Suprapubic skin (tissue), 4 donors: ENCODE measurements at places on chromosomes 16 and 17.
A peak's percentile ranks its signal among the peaks of the same experiment; 100 is the strongest.

GRCh38 chr16:11078812-11079459, 134.6 kb downstream of the CLEC16A start:
- no peak for DNase-seq

GRCh38 chr16:51989637-51990230, 557.2 kb downstream of the TOX3 start:
- DNase-seq = no peak

- no peak for DNase-seq
Observed at GRCh38 chr16:2472885-2473445, 1.9 kb downstream of the NTN3 start.

GRCh38 chr16:3099732-3100499, 822 bp upstream of the ZSCAN10 start:
- peak; percentile 95 for DNase-seq

DNA sequence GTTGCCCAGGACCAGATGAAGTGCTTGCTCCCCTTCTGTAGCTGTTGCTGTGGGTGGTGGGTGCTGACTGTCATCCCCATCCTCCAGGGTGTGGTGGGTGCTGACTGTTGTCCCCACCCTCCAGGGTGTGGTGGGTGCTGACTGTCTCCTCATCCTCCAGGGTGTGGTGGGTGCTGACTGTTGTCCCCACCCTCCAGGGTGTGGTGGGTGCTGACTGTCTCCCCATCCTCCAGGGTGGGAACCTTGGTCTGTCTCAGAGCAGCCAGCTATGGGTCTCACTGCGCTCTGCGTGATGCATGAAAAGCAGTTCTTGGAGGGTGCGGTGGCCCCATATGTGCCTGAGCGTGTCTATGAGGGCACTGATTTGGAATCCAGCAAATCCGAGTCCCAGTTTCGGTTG, 163.8 kb downstream of the RPTOR start:
- no peak for DNase-seq

DNA sequence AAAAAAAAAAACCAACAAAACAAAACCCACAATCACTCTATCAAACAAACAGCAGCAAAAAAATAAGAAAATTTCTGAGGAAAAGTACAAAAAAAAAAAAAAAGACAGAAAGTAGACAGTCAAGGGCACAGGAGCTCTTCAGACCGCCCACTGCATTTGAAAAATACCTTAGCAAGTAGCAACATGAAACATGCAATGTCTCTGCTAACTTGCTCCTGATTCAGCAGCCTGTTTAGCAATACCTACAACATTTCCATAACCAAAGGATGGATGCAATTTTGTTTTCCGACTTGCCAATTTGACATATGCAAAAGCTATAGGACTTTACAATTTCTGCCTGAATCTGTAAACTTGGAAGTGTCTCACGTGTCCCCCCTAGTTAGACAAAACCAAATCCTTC, 57.4 kb downstream of the SYNRG start:
- DNase-seq = no peak

DNA sequence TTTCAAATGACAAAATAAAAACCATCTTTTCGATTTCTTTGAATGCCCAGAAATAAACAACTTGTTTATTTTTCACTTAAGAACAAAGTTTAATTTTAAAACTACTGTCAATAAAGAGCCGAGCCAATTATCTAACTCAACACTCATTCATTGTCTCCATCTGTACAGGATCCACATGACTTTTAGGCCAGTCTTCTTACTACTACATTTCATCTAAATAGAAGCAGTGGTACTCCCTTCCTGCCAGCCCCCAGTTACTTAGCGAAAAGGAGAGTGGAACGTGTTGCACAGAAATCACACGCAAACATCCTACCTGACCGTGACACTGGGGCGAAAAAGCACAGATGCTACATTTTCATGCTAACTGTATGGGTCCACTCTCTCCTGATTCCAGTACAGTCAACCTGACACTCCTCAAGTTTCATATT, 1.2 kb downstream of the GNA13 start:
- no peak for DNase-seq

- no peak for DNase-seq
Observed at GRCh38 chr16:53925526-53925925, 221.6 kb downstream of the FTO start.
